ENCODE measurements at places on chromosomes 4 and X. TPM values are rescaled to one million over a fixed set of nuclear protein-coding genes. Genes with fewer than 3 reads are reported as not detected.

DNA sequence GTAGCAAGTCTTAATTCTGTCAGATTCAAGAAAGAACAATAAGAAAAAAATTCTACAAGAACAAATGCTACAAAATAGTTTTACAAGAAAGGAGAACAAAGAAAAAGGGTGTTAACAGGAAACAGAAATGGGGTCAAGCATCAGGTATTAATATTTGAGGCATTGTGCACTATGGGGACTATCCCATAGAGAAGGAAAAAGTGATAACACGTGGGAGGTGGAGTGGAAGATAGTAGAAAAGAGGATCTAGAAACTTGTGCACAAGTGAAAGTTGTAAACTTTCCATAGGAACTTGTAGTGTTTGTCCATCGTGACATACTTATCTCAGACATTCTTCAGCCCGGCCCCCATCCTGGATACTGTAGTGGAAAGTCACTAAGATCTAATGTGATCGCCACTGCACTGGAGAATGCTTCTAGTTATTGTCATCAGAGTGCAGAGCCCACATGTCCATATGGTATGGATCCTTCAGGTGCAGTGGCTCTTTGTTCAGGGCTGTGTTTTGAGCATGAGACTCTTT is 15.4 kb upstream of the NFXL1 start:
- no peak for DNase-seq

GRCh38 chrX:35622601-35623000 is 175.5 kb upstream of the MAGEB16 start:
- DNase-seq = no peak

DNA sequence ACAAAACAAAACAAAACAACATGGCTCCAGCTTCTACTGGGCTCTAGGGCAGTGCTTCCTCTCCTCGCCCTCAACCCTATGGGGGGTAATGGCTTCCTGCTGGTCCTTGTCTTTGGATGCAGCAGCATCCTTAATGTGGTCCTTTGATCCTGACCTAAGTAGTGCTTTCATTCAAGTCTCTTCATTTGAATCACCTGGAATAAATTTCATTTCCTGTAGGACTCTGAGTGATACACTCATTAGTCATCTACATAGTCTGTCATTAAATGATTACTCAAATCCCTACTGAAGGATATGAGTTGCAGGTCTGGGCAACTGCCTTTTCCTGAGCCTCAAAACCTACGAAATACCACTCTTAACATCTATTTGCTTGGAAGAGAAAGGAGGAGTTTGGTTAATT is 54.5 kb downstream of the RHOH start:
- no peak for DNase-seq

NUDT10 gene
- 2.7 TPM for total RNA-seq

PRR32 gene
- not detected for total RNA-seq
